Lung microvascular endothelial cell (primary cell): ENCODE measurements at places on chromosomes 1 and 21.
A peak's percentile ranks its signal among the peaks of the same experiment; 100 is the strongest.

GRCh38 chr1:167158813-167159275 lies 61.8 kb upstream of the POU2F1 start:
- DNase-seq, result no peak

DNA sequence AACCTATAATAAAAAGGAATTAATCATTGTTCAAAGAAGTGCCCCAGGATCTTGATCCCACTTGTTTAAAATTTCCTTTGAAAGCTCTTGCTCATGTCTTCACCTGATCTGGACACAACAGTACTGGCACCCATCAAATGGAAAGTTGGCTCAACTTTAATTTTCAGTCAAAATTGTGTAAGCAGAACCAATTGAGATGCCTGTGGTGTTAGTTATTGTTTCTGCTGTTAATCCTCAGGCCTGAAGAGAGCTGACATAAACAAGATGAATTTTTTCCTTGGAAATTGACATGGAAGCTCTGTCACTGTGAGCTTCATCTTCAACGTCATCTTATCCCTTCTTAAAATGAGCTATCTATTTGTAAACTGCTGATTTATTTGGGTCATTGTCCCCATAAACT lies 88.3 kb upstream of the TNFSF4 start:
- DNase-seq, result no peak

DNA sequence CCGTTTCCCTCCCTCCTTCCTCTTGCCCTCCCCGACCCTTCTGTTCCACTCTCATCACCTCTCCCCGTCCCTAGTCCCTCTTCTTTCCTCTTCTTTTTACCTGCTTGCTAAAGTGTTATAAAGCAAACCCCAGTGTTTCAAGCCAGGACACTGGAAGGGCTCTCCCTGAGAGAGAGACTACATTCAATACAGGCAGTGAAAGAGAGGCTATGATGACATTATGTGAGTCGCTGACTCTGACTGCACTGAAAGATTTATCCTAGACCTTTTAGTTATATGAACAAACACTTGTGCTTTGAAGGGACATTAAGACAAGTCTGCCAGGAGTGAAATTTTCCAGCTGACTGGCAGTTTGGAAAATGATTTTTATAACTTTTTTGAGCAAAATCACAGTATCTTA lies 155.7 kb downstream of the S1PR1 start:
- no peak for DNase-seq

GRCh38 chr1:23743287-23744152 lies at the start of gene ELOA:
Gene ELOA (plus strand): TSS chr1:23743471. CDS start chr1:23743504, 33 bp downstream.
- peak; percentile 73 for DNase-seq

GRCh38 chr21:34800797-34801518 lies 132.2 kb downstream of the CLIC6 start:
- no peak for DNase-seq

GRCh38 chr1:194133152-194133551 lies 946.7 kb upstream of the B3GALT2 start:
- DNase-seq, result no peak

DNA sequence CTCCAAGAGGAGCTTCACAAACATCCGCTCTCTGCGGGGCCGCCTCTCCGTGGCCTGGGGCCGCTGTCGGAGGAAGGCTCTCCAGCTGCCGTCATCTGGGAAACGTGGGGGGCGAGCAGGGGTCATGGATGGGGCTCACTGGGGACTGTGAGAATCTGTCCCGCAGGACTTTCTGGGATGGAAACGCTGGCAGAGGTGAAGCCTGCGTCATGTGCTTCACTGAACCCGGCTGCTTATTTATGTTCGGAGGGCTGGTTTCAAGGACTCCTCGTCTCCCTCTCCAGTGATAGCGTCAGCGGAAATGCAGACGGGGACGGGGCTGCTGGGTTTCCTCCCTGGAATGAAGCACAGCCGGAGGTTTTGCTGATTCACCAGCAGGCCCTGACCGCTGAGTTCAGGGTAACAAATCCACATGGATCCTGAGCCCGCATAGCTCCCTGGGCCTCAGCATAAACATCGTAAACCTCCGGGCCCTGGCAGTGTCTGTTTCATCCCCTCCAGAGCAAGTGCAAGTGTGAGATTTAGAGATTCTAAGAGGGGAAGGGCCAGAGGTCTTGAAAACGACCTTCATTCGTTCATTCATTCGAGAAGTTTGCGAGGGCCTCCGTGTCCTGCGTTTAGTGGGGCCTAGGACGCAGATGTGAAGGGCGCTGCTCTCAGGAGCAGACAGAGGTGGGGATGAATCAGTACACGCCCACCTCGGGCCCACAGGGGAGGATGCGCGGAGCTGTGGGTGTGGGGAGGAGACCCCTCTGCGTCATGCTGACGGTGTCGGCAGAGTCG lies 7.0 kb upstream of the POFUT2 start:
- DNase-seq, result peak; percentile 95

- DNase-seq, result peak; percentile 100
Measured at GRCh38 chr1:153922972-153923925, at the start of gene GATAD2B. Gene GATAD2B (minus strand): TSS chr1:153922972. CDS start chr1:153828347, 94,625 bp downstream.

DNA sequence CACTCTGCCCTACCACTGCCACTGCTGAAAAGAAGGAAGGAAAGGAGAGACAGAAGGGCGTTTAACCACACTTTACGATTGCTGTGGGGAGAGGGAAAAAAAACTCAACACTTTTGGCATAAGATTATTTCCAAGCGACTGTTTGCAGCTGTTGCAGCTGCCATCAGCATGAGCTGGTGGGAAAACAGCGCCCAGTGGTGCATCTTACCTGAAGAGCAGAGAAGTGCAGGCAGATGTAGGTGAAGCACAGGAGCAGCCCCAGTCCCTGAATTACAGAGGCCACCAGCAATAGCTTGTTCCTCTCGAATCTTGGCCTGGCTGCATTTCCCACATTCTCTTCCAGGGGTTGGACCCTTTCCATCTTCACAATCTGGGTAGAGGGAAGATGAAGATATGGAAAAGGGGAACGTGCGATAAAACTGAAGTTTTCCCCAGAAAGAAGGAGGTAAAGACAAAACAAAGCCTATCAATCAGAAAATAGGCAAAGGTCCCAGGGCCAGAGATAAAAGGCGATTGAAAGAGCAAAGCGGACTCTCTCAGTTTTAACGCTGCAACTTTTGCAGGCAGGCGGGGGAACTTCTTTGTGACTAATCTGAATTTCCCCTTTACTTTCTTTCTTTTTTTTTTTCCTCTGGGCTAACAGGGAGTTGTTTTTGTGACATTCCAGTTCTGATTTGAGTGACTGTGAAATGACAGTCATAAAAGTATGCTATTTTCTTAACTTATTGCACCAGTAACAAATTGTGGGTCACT lies at the start of gene TNFSF4:
TSS of gene TNFSF4 (minus strand) at position 516 of the 753 bp plus-strand sequence. CDS start at position 361, 155 bp downstream.
- DNase-seq, result no peak

GRCh38 chr1:56469640-56470371 lies 109.6 kb downstream of the PLPP3 start:
- DNase-seq, result peak; percentile 41

- DNase-seq, result peak; percentile 75
Measured at GRCh38 chr1:161506336-161507223, 1.3 kb downstream of the FCGR2A start.
